ENCODE measurements at places on chromosomes 3 and 15.

GRCh38 chr15:64596701-64597476, 136.5 kb downstream of the ZNF609 start:
- DNase-seq: no peak

- no peak for DNase-seq
These were observed 289.9 kb downstream of the SATB1 start for GRCh38 chr3:18135060-18135814.

- no peak for DNase-seq
These were observed at the start of gene HRH1 for GRCh38 chr3:11154036-11154952. HRH1 (plus strand) TSS chr3:11154493; CDS start chr3:11259038, 104,545 bp downstream.

- no peak for DNase-seq
These were observed 230.2 kb upstream of the CD96 start for GRCh38 chr3:111311709-111312235.

DNA sequence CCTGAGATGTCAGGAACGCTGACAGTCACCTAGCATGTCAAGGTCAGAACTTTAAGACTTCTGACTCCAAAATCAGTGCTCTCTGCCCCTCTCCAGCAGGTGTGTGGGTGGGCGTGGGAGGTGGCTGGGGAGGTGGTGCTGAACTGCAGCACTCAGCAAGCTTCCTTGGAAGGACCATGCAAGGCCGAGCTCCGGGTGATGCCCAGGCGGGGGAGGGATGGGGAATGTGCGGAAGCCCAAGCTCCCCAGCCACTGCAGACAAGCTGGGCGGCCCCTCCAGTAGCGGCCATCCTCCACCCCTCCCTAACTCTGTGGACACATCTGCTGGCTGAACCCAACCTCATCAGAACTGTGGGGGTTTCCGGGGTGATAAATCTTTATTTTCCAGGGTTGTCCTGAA, 296.6 kb downstream of the TLE3 start:
- no peak for DNase-seq

GRCh38 chr3:23648326-23648995, 157.3 kb upstream of the UBE2E1 start:
- no peak for DNase-seq

- peak; percentile 6 for DNase-seq
These were observed 9.0 kb upstream of the SELENOT start for GRCh38 chr3:150594150-150594549.

DNA sequence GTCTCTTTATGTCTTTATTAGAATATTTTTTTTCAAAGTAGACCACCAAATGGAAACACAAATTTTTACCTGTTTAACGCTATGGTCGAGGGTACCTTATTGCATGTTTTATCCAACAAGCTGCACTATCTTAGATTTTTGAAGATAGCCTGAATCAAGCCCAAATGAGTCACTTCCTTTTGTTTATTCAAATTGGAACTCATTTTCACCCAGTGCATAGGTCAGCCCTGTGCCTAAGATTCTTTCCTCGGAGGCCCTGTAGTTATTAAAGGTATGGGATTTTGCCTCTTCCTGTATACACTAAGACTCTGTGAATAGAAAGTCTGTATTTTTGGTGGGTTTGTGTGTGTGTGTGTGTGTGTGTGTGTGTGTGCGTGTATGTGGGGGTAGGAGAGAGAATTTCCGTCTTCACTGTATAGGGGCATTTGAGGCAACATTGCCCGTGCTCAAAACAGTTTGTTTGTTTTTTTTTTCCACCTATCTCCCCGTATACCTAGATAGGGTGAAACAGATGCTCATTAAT, 358.0 kb upstream of the CADM2 start:
- no peak for DNase-seq

All from inflammatory macrophage treated with lipopolysaccharide for 1 hour (primary cell).